Smooth muscle cell of trachea (primary cell): ENCODE measurements at places on chromosomes 5 and 9. TPM values are rescaled to one million over a fixed set of nuclear protein-coding genes. Genes with fewer than 3 reads are reported as not detected.

Gene ABLIM3
- total RNA-seq: 23.1 and 42.5 TPM in 2 replicates

Gene GGTA1
- not detected in 2 replicates for total RNA-seq

Gene TAF11L10
- not detected in 2 replicates for total RNA-seq

Gene C8G
- total RNA-seq: not detected in 2 replicates

Gene HAND1
- total RNA-seq: 0.17 TPM in 1 of 2 replicates, not detected in the other

Gene SPINK13
- total RNA-seq: not detected in 2 replicates

Gene SLC46A2
- not detected in 2 replicates for total RNA-seq

Gene LCN9
- not detected in 2 replicates for total RNA-seq

Gene ZNF618
- total RNA-seq: 10.4 and 12.9 TPM in 2 replicates

Gene PDZD2
- 0.50 and 1.7 TPM in 2 replicates for total RNA-seq

Gene HBEGF
- 0.73 and 1.7 TPM in 2 replicates for total RNA-seq

Gene ARSB
- total RNA-seq: 14.0 and 17.4 TPM in 2 replicates

Gene SLC1A1
- 7.7 and 12.9 TPM in 2 replicates for total RNA-seq

Gene MINAR2
- not detected in 2 replicates for total RNA-seq

Gene GLRA1
- not detected in 2 replicates for total RNA-seq

Gene LVRN
- 0.17 and 0.44 TPM in 2 replicates for total RNA-seq

Gene DAB2
- 188 and 199 TPM in 2 replicates for total RNA-seq
